ENCODE measurements at places on chromosomes 11 and 22. TPM values are rescaled to one million over a fixed set of nuclear protein-coding genes. Genes with fewer than 3 reads are reported as not detected.

- DNase-seq = no peak
- peaks cover 2% of the 10 kb centered on the region for H3K4me1 ChIP-seq
- H3K27ac ChIP-seq = no peak within 1 kb of the TSS
- H3K4me3 ChIP-seq = peak within 1 kb of the TSS; percentile 55
- peaks cover 12% of the 10 kb centered on the region for H3K27me3 ChIP-seq
- no peaks in the 10 kb centered on the region for H3K36me3 ChIP-seq
Measured at GRCh38 chr11:74311352-74311926, at the start of gene P4HA3. Gene P4HA3 (minus strand): TSS chr11:74311640. CDS start chr11:74311611, 29 bp downstream.

GRCh38 chr11:80822308-80822707 is 1381.5 kb upstream of the TENM4 start:
- H3K27ac ChIP-seq = no peak overlapping the region
- H3K4me3 ChIP-seq = no peak overlapping the region
- DNase-seq = no peak
- no peaks in the 10 kb centered on the region for H3K36me3 ChIP-seq
- H3K4me1 ChIP-seq = no peaks in the 10 kb centered on the region

The MS4A14 gene
- not detected for total RNA-seq

GRCh38 chr11:111530091-111530490 is 10.4 kb upstream of the LAYN start:
- no peaks in the 10 kb centered on the region for H3K36me3 ChIP-seq
- H3K4me1 ChIP-seq = peaks cover 4% of the 10 kb centered on the region
- no peak overlapping the region for H3K4me3 ChIP-seq
- DNase-seq = no peak

DNA sequence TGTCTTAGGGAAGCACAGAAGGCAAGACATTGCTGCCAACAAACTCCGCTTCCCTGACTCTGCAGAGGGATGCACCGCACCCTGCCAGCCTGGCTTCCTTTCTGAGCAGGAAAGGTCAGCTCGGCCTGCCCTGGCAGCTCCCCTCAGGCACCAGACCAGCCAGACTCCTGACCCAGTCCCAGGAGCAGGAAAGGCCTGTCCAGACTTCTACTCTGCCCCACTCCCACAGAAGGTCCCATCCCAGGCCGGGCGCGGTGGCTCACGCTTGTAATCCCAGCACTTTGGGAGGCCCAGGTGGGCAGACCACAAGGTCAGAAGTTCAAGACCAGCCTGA is 17.7 kb downstream of the ARRB1 start:
- H3K27me3 ChIP-seq = no peaks in the 10 kb centered on the region
- H3K4me1 ChIP-seq = peaks cover 86% of the 10 kb centered on the region
- H3K36me3 ChIP-seq = no peaks in the 10 kb centered on the region

DNA sequence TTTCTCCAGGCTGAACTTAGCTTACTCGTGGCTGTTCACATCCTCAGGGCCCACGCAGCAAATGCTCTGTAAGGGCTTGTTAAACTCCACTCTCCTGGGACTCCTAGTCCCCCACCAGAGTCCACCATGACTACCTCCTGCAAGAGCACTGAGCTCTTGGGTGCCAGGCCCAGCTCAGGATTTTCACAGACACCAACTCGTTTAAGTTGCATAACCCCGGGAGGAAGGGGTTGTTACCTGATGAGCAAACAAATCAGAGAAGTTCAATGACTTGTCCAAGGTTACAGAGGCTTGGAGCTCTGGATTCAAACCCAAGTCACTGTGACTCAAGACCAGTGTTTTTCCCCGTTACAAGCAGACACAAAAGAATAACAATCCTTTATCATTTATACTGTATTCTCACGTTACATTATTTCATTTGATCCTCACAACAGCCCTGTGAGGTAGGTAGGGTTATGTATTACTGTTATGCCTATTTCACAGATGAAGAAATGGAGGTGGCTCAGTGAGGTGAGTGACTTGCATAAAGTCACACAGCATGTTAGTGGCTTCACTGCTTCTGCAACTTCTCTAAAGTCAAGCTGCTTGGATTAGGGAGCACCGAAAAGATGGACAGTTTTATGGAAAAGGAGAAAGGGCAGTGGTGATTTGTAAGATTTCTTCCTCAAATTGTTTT is 17.4 kb downstream of the KCTD21 start:
- DNase-seq = no peak
- H3K27me3 ChIP-seq = no peaks in the 10 kb centered on the region
- H3K4me1 ChIP-seq = no peaks in the 10 kb centered on the region
- no peak overlapping the region for H3K27ac ChIP-seq

The PLA2G3 gene
- total RNA-seq = not detected

- no peaks in the 10 kb centered on the region for H3K27me3 ChIP-seq
- H3K27ac ChIP-seq = peak overlapping the region; percentile 93
- no peak for DNase-seq
- H3K4me3 ChIP-seq = peak overlapping the region; percentile 71
- H3K4me1 ChIP-seq = peaks cover 20% of the 10 kb centered on the region
- peaks cover 3% of the 10 kb centered on the region for H3K36me3 ChIP-seq
Measured at GRCh38 chr22:35839841-35840301, 122.2 kb downstream of the APOL5 start.

DNA sequence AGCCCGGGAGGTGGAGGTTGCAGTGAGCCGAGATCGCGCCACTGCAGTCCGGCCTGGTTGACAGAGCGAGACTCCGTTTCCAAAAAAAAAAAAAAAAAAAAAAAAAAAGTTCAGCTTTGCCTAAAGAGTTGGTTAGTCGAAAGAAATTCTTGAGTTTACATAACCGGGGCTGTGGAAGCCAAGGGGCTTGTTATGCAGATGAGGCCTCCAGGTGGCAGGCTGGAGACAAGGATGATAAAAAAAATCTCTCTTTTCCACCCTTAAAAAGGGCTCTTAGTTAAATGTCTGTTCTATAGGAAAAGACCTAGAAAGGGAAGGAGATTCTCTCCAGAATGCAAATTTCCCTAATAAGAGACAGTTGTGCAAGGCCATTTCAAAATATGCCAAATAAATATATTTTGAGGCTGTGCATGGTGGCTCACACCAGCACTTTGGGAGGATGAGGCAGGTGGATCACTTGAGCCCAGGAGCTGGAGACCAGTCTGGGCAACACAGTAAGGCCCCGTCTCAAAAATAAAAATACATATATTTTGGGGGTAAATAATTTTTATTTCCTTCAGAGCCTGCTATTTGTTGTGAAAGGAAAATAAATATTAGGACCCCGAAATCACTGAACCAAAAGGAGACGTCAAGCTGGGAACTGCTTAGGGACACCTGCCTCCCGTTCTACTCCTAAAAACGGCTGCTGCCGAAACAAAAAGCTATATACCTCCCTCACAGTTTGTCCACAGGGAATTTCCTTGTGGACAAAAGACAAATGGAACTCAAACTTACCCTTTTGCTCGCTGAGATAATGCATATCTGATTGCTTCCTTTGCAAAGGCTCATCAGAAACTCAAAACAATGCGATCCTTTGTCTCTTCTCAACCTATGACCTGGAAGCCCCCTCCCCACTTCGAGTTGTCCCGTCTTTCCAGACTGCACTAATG is 2.4 kb upstream of the IFITM2 start:
- H3K27me3 ChIP-seq = no peaks in the 10 kb centered on the region
- H3K27ac ChIP-seq = peak overlapping the region; percentile 90
- H3K36me3 ChIP-seq = no peaks in the 10 kb centered on the region

GRCh38 chr11:76275446-76275845 is 69.1 kb upstream of the WNT11 start:
- no peak for DNase-seq
- H3K27ac ChIP-seq = no peak overlapping the region
- no peak overlapping the region for H3K4me3 ChIP-seq
- H3K4me1 ChIP-seq = no peaks in the 10 kb centered on the region
- H3K27me3 ChIP-seq = no peaks in the 10 kb centered on the region

DNA sequence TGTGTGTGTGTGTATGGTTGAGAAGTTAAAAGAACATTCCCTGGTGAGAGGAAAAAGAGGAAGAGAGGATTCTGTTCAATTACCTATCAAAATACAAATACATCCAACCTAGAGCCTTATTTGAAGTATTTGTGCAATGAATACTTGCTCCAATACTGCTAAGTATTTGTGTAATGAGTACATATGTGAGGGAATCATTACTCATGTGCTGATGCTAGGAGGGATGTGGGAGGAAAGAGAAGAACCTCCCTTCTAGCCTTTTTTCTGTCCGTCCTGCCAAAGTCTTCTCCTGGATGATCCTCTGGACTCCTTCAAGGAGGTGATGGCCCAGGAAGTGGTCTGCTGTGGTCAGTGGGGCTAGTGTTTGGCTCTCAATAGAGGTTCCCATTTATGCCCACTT is 36.0 kb upstream of the ACCSL start:
- H3K27ac ChIP-seq = no peak overlapping the region
- H3K4me3 ChIP-seq = no peak overlapping the region
- H3K4me1 ChIP-seq = no peaks in the 10 kb centered on the region
- H3K27me3 ChIP-seq = 0 out of 2 replicates have a peak, but pooled peaks cover 4% of the 10 kb centered on the region

- H3K36me3 ChIP-seq = no peaks in the 10 kb centered on the region
- DNase-seq = no peak
- H3K27ac ChIP-seq = no peak overlapping the region
- H3K4me1 ChIP-seq = no peaks in the 10 kb centered on the region
- H3K4me3 ChIP-seq = no peak overlapping the region
Measured at GRCh38 chr11:58957922-58958321, 18.6 kb downstream of the GLYATL1 start.

DNA sequence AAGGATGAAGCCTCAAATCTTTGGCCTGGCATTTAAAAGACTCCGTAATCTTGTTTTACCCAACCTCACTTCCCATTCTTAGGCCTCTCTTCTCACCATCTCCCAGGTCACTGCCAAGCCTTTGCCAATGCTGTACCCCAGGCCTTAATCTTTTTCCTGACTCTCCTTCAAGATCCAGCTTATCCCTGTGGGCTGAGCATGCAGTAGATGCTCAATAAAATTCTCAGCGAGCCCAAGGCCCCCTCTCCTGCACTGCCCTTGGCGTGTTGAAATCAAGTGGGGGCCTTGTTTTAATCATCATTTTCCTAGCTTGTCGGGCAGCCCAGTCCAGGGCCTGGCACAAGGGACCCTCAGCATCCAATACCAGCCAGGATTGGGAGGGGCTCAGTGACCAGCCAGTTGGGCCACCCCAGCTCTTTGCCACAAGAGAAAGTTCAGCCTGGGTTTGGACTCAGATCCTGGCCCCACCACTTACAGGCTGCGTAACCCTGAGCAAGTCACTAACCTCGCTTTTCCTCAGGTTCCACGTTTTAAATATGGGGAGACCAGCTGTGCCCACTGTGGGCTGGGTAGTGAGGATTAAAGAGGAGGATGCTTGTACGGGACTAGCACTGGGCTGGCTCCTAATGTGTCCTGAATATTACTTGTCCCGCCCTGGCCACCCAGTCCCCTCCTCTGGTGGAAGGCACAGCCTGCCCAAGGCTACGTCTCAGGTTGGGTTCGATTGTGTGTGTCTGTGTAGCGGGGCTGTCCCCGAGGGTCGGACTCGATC is 943 bp upstream of the YWHAH start:
- H3K27me3 ChIP-seq = no peaks in the 10 kb centered on the region
- H3K27ac ChIP-seq = peak overlapping the region; percentile 96
- peaks cover 15% of the 10 kb centered on the region for H3K4me1 ChIP-seq

The CD3D gene
- 0.39 TPM for total RNA-seq

DNA sequence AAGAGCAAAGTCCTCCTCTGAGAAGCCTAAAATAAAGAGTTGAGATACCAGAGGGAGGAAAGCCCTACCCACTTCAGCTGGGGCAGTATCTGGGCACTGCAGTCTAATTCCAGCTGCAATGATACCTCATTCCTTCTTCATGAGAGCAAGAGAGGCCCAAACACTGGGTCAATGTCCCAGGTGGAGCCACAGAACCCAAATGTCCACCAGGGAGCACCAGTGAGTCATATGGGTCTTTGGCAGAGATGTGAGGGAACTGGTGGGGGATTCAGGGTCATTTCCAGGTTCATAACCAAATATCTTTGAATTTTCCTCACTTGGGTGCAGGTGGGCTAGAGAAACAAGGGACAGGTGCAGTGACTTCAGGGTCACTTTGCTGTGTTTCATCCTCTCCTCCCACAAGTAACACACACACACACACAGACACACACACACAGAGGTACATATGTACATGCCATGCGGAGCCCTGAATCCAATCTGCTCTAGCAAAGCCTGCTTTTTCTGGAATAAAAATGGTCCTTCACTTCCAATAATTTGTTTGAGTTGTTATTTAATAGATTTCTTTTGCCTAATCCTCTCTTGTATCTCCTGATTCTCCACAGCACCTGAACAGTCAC is 585.4 kb downstream of the SOX6 start:
- peaks cover 2% of the 10 kb centered on the region for H3K27me3 ChIP-seq
- no peaks in the 10 kb centered on the region for H3K4me1 ChIP-seq
- H3K36me3 ChIP-seq = no peaks in the 10 kb centered on the region
- DNase-seq = no peak
- no peak overlapping the region for H3K4me3 ChIP-seq

- H3K36me3 ChIP-seq = peaks cover 17% of the 10 kb centered on the region
- peak overlapping the region; percentile 100 for H3K4me3 ChIP-seq
- DNase-seq = no peak
Measured at GRCh38 chr22:37848587-37849088, 581 bp upstream of the EIF3L start.

- no peak for DNase-seq
- H3K4me1 ChIP-seq = no peaks in the 10 kb centered on the region
- H3K36me3 ChIP-seq = no peaks in the 10 kb centered on the region
- no peaks in the 10 kb centered on the region for H3K27me3 ChIP-seq
Measured at GRCh38 chr11:96815236-96815635, 425.4 kb downstream of the JRKL start.

DNA sequence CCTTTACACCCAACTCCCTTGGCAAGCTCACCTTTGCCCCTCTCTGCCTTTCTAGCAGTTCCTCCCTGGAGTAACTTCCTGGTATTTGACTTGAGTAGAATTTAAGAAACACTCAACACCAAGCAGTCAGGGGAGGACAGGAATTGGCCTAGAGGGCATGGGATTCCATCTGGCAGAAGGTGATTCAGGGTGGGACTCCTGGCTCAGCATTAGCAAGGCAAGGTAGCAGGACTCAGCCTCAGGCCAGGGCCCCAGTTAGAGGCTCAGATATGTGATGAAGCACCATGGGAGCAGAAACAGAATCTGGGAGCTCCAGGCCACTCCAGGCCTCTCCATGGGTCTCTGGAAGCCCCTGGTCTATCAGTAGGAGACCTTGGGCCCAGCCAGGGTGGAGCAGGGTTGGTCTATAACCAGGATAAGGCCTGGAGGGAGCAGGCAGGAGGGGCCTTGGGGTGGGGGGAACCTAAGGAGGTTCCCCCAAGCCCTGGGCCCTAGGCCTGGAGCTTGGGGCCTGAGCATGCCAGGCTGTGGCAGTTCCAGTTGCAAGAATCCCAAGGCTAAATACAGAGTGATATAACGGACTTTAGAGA is 148.2 kb downstream of the PARVA start:
- H3K4me1 ChIP-seq = no peaks in the 10 kb centered on the region
- H3K4me3 ChIP-seq = no peak overlapping the region
- no peak overlapping the region for H3K27ac ChIP-seq

The BARX2 gene
- total RNA-seq = 3.9 TPM

- H3K27me3 ChIP-seq = no peaks in the 10 kb centered on the region
- DNase-seq = no peak
Measured at GRCh38 chr11:66834539-66834845, 8.7 kb upstream of the RCE1 start.

All from Panc1 (cell line).